ENCODE measurements at places on chromosomes 5 and 9. TPM values are rescaled to one million over a fixed set of nuclear protein-coding genes. Genes with fewer than 3 reads are reported as not detected.

DNA sequence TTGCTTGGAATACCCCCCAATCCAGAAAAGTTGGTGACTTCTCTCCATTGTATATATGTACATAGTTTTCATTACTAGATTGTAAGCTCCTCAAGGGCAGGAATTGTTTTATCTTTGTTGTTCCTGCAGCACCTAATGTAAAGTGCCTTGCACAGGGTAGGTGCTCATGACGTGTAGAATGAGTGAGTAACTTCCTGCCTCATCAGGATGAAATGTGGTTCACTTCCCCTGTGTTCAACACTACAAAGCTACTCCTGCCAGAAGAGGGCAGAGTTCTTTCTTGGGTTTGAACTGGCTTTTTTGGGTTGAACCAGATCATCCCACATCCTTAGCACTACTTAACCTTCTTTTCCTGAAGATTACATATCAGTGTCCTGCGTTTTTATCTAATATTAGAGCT is 23.9 kb downstream of the GTF3C4 start:
- no peak overlapping the region for H3K27ac ChIP-seq
- peaks cover 30% of the 10 kb centered on the region for H3K36me3 ChIP-seq

GRCh38 chr5:35838370-35839042 is 18.2 kb upstream of the IL7R start:
- H3K4me1 ChIP-seq = peaks cover 7% of the 10 kb centered on the region
- no peak overlapping the region for H3K4me3 ChIP-seq
- H3K27me3 ChIP-seq = no peaks in the 10 kb centered on the region

DNA sequence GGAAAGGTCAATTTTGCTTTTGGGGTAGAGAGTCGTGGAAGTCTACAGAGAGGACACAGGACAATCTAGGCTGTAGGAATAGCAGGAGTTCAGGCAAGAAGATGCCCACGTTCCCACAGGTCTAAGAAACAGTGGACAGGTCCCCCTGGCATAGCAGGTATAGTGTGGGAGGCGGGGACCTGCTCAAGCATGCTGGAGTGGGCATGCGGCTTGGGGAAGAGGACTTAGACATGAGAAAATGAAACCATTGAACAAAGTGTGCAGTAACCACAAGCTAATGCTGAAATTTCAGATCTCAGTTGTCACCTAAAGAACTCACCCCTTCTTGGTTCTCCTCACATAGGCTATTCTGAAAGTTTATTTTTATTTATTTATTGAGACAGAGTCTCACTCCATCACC is 142.8 kb upstream of the EFNA5 start:
- no peak overlapping the region for H3K4me3 ChIP-seq
- H3K27me3 ChIP-seq = no peaks in the 10 kb centered on the region
- no peak overlapping the region for H3K27ac ChIP-seq
- no peak for DNase-seq

Gene C9orf40
- total RNA-seq = 5.9 TPM

Data from osteocyte (in vitro differentiated cells).